Activated CD4-positive, alpha-beta T cell treated with anti-CD3 and anti-CD28 coated beads for 1 hour (primary cell): ENCODE measurements at places on chromosomes 16 and 17.

- no peak for DNase-seq
Measured at GRCh38 chr16:89257281-89257731, 39.8 kb downstream of the ZNF778 start.

- no peak for DNase-seq
Measured at GRCh38 chr17:19928299-19928698, 49.3 kb downstream of the AKAP10 start.

- no peak for DNase-seq
Measured at GRCh38 chr16:1280783-1281182, 24.9 kb downstream of the TPSD1 start.

DNA sequence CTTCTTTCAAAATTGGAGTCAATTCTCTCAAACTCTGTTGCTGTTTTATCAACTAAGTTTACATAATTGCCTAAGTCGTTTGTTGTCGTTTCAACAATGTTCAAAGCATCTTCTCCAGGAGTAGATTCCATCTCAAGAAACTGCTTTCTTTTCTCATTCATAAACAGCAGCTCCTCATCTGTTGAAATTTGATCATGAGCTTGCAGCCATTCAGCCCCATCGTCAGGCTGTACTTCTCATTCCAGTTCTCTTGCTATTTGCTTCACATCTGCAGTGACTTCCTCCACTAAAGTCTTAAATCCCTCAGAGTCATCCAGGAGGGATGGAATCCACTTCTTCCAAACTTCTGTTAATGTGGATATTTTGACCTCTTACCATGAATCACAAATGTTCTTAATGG, 230.6 kb downstream of the IRF8 start:
- no peak for DNase-seq

GRCh38 chr17:79039171-79039570, 15.2 kb downstream of the C1QTNF1 start:
- no peak for DNase-seq

DNA sequence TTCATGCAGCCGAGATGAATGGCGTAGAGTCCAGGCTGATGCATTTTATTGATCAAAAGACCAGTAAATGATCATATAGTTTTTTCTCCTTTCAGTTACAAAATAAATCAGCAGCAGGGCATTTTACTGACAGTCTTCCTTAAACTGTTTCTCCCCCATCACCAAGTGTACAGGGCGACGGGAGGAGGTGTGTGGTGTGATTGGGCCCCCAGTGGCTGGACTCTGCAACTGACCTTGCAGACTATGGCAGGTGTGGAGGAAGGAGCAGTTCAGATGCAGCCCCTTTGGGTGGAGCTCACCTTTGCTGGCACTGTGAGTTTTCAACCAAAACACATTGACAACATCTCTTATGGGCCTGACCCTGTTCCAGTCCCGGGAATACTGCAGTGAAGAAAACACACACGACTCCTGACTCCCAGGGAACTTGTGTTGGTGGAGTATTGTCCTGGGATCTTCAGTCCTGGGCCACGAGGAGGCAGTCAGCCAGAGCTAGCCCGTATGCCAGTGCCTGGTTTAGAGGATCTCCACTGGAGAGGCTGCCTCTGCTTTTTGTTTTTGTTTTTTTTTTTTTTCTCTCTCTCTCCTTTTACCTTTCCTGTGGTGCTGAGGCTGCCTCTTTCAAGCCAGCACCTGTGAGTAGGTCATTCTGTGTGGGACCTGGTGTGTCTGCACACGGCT, 29.8 kb downstream of the KIAA0513 start:
- DNase-seq, result no peak

GRCh38 chr17:2241823-2242222, 61.8 kb downstream of the SMG6 start:
- no peak for DNase-seq
